ENCODE measurements at places on chromosomes 6 and 20.

GRCh38 chr6:74814440-74814839 is 391.4 kb downstream of the COL12A1 start:
- DNase-seq = no peak

GRCh38 chr6:32609391-32609730 is 19.7 kb upstream of the HLA-DRB1 start:
- DNase-seq = no peak

DNA sequence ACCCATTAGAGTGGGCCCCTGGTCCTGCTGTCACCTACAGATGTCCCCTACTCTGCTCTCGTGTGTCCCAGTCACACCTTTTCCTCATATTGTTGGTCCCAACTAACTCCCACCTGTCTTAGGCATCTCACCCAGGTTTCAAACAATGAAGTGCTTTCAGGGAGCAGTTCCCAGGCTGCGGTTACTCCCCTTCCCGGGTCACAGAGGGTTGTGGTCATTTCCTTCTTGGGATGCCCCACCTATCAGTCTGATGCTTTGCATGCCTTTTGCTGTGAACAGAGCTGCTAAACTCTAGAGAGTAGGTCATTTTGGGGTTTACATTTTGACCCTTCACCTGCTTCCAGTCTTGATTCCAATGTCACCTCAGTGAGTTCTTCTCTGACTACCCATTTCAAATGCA is 181.6 kb downstream of the CDC5L start:
- DNase-seq = no peak

DNA sequence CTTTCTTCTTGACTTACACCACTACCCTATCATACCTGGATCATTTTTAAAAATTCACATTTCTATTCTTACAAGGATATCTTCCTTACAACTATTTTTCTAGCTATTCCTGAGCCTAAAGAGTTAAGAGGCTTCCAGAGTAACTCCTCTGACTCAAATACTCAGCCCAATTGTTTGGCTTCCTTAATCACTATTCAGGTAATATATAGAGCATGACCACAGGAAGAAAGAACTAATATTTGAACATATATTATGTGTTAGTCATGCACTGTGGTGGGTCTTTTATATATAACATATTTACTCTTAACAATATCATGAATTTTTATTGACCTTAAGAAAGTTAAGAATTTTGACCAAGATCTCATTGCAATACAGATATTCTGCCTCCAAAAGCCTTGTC is 42.0 kb upstream of the ID4 start:
- no peak for DNase-seq

GRCh38 chr20:32920066-32920465 is 61.3 kb downstream of the EFCAB8 start:
- no peak for DNase-seq

DNA sequence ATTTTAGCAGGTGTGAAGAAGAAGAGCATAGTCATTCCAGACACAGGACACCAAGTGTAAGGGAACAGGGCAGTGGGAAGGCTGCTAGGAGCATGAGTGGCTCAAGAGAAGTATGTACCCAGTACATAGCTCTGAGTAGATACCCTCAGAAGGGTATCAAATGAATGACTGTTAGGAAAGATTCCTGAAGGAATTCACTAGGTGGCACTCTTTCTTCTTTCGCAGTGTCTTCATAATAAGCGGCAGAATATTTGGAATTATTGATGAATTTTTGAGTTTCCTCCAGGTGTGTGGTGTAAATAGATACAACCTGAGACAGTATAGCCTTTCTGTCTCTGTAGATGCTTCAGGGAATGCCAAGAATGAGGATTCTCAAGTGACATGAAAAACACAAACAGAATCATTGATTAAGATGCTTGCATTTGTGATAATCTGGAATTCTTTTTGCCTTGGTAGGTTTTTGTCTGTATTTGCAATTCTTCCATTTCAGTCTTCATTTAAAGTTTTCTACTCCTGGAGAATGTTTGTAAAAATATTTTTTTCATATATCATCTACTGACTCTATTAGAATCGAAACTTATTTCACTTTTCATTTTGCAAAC is 264.3 kb upstream of the RIMS1 start:
- no peak for DNase-seq

DNA sequence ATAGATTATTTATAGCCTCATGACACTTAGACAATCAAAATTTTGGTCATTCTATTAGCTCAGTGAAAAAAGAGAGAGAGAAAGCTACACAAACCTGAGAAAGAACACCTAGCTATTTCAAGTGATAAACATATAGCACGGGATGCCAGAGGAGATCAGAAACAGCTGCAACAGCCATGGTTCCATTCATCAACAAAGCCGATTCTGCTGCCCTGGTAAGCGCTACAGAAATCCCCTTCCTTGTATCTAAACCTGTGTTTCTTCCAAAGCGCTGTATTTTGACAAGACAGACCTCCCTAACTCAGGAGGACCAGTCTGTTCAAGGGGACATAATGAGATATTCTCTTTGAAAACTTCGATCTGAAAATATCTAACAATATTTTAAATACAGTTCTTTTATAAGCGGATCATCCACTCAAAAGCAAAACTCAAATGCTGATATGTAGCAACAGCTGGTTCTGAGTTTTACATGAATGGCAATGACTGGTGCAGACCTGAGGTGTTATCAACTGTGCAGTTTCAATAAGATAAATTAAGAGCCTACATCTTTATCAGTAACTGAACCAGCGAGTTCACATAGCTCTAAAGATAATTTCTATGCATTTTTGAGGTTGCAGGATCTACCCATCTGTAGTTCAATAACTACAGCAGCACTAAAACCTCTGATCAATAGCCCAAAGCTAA is 447.8 kb downstream of the FRK start:
- DNase-seq = peak; percentile 38

All from tongue (tissue), 3 donors.